ENCODE measurements at places on chromosomes 11 and 22.
A peak's percentile ranks its signal among the peaks of the same experiment; 100 is the strongest.

DNA sequence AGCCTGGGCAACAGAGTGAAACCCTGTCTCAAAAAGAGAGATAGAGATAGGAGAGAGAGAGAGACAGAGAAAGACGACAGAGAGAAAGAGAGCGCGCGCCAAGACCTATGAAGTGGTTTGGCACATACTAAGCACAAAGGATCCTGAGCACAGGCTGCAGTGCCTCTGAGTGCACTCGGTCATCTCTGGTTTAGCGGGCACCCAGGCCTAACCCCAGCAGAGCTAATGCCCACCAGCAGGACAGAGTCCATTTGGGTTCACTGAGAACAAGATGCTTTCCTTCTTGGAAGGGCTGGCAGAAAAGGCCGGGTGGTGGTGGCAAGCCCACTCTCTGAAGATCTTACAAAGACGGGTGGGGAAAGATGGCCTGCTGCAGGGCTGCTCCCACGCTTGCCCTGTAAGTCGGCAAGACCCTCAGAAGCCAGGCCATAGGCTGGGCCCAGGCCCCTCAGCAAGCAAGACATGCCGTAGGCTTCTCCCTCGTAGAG, 3.3 kb downstream of the SCARF2 start:
- no peak for DNase-seq

DNA sequence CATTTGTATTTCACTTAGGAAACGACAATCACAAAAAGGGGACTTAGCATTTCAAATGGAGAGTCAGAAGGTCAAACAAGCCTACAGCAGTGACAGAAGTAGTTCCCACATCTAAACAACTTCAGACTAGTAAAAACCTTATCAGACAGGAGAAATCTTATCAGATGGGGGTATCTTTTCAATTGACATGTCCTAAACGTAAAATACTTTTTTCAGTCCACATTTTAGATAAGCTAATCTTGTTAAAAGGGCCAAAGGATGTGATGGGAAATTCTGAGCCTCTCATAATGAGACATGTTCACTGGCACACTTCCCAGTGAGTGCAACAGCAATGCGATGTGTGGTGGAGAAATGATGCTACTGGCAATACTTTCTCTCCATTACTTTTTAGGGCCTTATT, 2.4 kb downstream of the MAPK1 start:
- peak; percentile 59 for DNase-seq

GRCh38 chr22:28250036-28250695, 331.1 kb upstream of the PITPNB start:
- no peak for DNase-seq

- DNase-seq = no peak
Observed at GRCh38 chr22:25395468-25395867, 169.0 kb upstream of the GRK3 start.

- DNase-seq = no peak
Observed at GRCh38 chr22:45870011-45870410, 107.0 kb downstream of the WNT7B start.

- no peak for DNase-seq
Observed at GRCh38 chr11:135019899-135020298, 607.9 kb upstream of the B3GAT1 start.

DNA sequence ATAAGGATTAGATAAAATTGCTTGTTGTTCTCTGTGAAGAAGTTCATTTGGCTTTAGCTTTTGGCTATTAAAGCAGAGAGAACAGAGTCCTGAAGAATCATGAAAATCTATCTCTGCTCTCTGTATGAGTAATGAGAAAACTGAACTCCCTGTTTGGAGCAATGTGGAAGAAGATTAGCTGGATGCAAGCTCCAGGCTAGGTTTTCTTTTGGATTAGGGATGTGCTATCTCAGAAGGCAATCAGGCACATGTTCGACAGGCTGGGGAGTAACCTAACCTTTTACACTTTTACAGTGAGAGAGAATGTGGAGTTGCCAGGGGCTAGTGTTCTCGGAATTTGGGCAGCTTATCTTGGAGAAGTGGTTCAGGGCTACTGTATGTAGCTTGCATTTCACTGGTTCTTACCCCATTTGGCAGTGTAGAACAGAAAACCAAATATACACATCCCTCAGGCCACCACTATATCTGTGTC, 8.5 kb upstream of the SLN start:
- DNase-seq = no peak

DNA sequence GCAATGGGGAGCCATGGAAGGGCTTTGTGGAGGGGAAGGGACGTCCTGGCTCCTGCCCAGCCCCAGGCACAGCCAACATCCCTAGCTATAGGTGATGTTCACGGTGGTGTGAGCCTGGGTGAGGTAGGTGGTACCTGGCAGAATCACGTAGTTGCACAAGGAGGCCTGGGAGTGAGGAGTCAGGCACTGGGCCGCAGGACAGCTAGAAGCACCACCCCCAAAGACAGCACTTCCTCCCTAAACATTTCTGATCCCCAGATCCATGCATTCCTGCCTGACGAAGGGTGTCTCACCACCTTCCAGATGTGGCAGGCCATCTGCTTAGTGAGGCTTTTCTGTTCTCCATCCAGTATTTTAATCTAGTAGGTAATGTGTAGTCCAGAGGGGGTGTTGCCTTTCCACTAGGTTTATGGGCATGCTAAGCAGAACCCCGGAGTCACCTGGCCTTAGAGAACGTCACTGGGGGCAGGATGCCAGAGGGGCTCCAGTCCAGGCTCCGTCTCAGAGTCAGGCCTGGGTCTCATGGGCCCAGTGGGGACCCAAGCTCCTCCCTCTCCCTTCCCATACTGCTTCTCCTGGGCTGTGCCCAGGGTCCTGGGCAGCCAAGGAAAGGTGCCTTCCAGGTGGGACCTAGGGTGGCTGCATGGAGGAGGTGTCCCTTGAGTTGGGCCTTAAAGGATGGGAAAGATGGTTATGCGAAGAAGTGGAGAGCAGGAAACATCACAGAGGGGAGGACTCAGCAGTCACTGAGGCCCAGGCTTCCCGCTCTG, 56.2 kb downstream of the OTOG start:
- DNase-seq = no peak

DNA sequence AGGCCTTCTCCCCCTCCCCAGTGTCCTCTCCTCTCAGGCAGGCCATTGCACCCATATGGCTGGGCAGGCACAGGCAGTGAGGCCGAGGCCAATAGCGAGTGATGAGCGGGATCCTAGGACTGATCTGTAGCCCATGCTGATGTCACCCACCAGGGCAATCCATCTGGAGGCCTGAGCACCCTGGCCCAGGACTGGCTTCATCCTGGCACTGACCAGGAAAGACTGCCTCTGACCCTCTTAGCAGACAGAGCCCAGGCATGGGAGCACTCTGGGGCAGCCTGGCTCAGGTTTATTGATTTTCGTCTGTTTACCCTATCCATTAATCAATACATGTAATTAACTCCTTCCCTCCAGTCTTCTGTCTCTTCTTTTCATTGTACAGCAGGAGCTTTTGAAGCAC, 5.1 kb upstream of the TIRAP start:
- no peak for DNase-seq

DNA sequence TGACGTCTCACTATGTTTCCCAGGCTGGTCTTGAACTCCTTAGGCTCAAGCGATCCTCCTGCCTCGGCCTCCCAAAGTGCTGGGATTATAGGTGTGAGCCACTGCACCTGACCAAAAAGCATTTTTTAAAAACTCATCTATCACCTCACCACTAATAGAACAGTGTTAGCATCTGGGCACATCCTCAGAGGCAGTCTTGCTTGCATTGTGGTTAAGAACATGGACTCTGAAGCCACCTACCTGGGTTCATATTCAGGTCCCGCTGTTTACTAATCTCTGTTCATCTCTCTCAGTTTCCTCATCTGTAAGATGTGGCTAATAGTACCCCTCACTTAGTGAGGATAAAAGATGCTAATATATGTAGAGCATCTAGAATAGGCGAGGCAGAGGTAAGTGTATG, 90.6 kb downstream of the PACS1 start:
- DNase-seq = no peak

- no peak for DNase-seq
Observed at GRCh38 chr11:130599073-130599654, 150.7 kb downstream of the ADAMTS15 start.

GRCh38 chr11:15793043-15793996, 563.0 kb downstream of the SOX6 start:
- DNase-seq = no peak

- DNase-seq = no peak
Observed at GRCh38 chr11:75802913-75803820, 11.8 kb upstream of the UVRAG start.
